ENCODE measurements at places on chromosomes 3 and 15. TPM values are rescaled to one million over a fixed set of nuclear protein-coding genes. Genes with fewer than 3 reads are reported as not detected.

The CPN2 gene
- not detected for total RNA-seq

The GALNT15 gene
- 0.03 TPM for total RNA-seq

The STRA6 gene
- total RNA-seq = 63.6 TPM

The GCSAM gene
- not detected for total RNA-seq

The GPR156 gene
- total RNA-seq = 0.48 TPM

The HYAL3 gene
- 7.8 TPM for total RNA-seq

The CP gene
- total RNA-seq = 3.4 TPM

The MYRIP gene
- total RNA-seq = not detected

The XCR1 gene
- not detected for total RNA-seq

The PPM1M gene
- total RNA-seq = 5.2 TPM

The FETUB gene
- total RNA-seq = 0.05 TPM

The IVD gene
- total RNA-seq = 13.6 TPM

The MYLK gene
- 15.6 TPM for total RNA-seq

Measured in A549 treated with CpdA at 1 μM for 4 hours (cell line).